ENCODE measurements at places on chromosomes 7 and 10.

- DNase-seq, result no peak
Observed at GRCh38 chr7:42046483-42046882, 190.5 kb downstream of the GLI3 start.

- no peak for DNase-seq
Observed at GRCh38 chr7:70018700-70019099, 420.4 kb downstream of the AUTS2 start.

DNA sequence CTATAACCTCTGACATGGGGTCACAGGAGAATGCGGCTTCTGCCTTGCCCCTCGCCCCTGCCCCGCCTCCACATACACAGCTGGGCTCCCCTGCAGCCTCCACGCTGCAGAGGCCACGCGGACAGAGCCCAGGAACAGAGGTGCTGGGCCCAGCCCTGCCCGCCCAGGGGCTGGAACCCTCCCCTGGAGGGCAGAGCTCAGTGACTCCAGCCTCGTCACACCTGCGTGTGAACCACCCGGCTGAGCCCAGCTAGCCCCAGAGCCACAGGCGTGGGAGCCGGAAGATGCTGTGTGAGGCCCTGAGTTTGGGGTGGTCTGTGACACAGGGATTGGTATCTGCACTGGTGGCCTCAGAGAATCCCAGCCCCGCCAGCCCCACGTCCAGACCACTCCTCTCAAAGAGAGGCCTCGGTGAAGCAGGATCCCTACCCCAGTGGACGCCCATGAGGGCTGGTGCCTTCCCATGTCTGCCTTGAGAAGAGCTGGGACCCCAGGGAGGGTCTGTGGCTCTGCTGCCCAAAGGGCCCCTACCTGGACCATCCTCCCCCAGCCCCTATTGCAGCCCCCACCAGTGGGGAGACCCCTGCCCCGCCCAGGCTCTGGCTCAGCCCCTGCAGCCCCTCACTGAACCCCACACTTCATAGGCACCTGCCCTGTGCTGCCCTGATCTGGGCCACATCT, 8.1 kb upstream of the ADAP1 start:
- DNase-seq, result no peak

- no peak for DNase-seq
Observed at GRCh38 chr10:117531371-117532002, 11.1 kb upstream of the EMX2 start.

DNA sequence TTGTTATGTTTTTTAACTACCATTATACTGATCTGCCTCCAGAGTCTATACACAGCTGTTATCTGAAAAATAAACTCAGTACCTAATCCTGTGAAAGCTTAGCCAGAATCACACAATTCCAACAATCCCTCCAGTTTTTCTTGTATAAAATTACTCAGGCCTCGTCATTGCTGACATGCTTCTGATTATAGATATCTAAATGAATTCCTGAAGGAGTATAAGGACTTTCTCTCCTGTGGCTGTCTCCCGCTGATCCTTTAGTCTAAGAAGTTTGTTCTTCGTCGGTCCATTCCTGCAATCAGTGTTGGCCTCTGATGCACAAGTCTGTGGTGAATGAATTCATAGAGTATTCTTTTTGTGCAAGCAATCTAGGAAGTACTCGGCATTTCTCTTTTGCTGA, 288.9 kb upstream of the SEMA3C start:
- no peak for DNase-seq

GRCh38 chr10:45000138-45000751, 478 bp upstream of the ZNF22 start:
- no peak for DNase-seq

- DNase-seq, result peak; percentile 12
Observed at GRCh38 chr10:129963641-129964501, at the start of gene EBF3. EBF3 (minus strand) TSS chr10:129964274; CDS start chr10:129963768, 506 bp downstream.

DNA sequence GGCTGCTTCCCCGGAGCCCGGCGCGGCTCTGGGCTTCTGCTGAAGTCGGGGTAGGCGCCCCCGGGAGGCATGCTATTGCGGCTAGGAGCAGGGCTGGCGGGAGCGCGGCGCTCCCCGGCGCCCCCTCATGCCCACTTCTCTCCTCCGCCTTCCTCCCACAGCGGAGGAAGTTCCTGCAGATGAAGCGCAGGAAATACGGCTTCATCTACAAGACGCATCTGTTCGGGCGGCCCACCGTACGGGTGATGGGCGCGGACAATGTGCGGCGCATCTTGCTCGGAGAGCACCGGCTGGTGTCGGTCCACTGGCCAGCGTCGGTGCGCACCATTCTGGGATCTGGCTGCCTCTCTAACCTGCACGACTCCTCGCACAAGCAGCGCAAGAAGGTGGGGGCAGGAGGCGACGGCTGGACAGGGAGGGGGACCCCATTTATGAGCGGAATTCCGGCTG, 479 bp downstream of the CYP26A1 start:
- DNase-seq, result no peak

- no peak for DNase-seq
Observed at GRCh38 chr7:77157446-77157845, 35.0 kb downstream of the CCDC146 start.

- peak; percentile 46 for DNase-seq
Observed at GRCh38 chr7:148883266-148884048, 634 bp downstream of the EZH2 start.

GRCh38 chr7:143323653-143324052, 7.7 kb downstream of the CLCN1 start:
- no peak for DNase-seq

- no peak for DNase-seq
Observed at GRCh38 chr7:79563821-79564522, 110.5 kb upstream of the MAGI2 start.

- DNase-seq, result no peak
Observed at GRCh38 chr7:135169141-135169963, 1.2 kb downstream of the CYREN start.

- no peak for DNase-seq
Observed at GRCh38 chr7:151491859-151492258, 27.8 kb downstream of the RHEB start.

DNA sequence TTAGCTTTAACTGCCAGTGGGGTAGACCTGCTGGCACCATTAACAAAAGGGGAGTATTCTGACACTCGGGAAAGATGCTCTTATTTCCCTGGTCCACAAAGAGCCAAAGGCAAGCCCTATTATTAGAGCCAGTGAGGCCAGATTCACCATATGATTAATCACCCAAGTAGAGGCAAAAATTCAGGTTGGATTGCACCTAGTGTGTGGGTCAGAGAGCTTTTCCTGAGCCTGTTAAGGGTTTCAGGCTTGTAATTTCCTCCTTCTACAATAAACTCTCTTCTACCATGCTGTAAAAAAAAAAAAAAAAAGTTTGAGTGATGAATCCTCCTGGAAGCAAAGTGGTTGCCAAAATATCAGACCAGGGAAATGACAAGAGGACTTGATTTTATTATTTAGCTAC, 163.5 kb downstream of the MBL2 start:
- no peak for DNase-seq

- no peak for DNase-seq
Observed at GRCh38 chr7:44625526-44626471, 19.4 kb downstream of the OGDH start.

DNA sequence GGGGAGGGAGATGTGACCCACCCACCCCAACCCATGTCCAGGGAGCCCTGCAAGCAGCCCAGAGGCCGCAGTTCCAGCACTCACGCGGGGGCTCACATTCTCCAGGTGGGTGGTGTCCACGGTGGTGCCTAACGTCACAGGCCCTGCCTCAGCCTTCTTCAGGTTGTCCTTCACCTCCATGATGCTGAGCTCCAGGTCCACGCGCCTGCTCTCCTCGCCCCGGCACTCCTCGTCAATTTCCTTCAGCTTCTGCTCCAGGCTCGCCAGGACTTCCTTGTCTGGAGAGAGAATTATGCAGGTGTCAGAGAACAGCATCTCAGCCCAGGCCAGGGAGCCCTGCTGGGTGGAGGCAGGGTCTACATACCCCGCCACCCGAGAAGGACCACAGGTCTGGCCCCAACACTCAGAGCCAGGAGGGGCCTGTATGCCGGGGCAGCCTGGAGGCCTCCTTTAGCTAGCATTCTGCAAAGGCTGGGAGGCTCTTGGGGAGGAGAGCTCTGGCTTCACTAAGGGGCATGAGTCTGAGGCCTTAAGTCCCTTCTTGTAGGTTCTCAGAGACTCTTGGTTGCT, 58.2 kb downstream of the VWA2 start:
- DNase-seq, result no peak

GRCh38 chr10:70954381-70955176, 66.2 kb upstream of the PCBD1 start:
- DNase-seq, result no peak

- no peak for DNase-seq
Observed at GRCh38 chr7:43749383-43749940, 9.0 kb upstream of the BLVRA start.

- no peak for DNase-seq
Observed at GRCh38 chr10:22831586-22831985, 96.3 kb upstream of the ARMC3 start.

DNA sequence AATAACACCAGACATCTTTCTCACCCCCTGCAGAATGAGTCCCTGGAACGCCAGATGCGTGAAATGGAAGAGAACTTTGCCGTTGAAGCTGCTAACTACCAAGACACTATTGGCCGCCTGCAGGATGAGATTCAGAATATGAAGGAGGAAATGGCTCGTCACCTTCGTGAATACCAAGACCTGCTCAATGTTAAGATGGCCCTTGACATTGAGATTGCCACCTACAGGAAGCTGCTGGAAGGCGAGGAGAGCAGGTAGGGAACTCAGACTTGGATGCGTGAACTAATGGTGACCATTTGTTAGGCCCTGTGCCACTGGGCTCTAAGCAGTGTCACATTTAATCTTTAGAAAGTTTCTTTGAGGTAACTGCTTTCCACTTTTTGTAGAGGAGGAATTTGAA, 7.1 kb downstream of the VIM start:
- no peak for DNase-seq

- DNase-seq, result no peak
Observed at GRCh38 chr10:33571616-33572015, 237.1 kb upstream of the NRP1 start.

DNA sequence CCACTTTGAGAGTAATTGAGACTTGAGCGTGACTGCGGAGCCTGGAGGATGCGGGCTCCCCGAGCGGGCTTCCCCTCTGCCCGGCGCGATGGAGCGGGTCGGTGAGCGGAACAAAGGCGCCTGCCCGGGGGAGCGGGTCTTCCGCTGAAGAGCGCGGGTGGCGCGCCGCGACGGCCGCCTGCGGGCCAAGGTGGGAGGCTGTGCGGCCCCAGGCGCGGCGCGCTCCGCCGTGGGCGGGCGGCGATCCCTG, at the start of gene GALNT17:
Gene GALNT17 (plus strand): TSS at position 18 of the 250 bp plus-strand sequence.
- DNase-seq, result no peak

GRCh38 chr10:120802935-120803334, 48.2 kb upstream of the WDR11 start:
- DNase-seq, result no peak

GRCh38 chr7:159253657-159254056, 109.0 kb upstream of the VIPR2 start:
- no peak for DNase-seq

GRCh38 chr10:86579883-86580520, 58.4 kb upstream of the WAPL start:
- DNase-seq, result no peak

Measured in stimulated activated CD8-positive, alpha-beta memory T cell treated with anti-CD3 and anti-CD28 coated beads, Interleukin-2, amount 100 ng/mL, for 1 hour (primary cell).